GM18507 (cell line): ENCODE measurements at places on chromosomes 16 and 17.

GRCh38 chr16:15647294-15648014, 2.6 kb upstream of the NDE1 start:
- no peak for DNase-seq

DNA sequence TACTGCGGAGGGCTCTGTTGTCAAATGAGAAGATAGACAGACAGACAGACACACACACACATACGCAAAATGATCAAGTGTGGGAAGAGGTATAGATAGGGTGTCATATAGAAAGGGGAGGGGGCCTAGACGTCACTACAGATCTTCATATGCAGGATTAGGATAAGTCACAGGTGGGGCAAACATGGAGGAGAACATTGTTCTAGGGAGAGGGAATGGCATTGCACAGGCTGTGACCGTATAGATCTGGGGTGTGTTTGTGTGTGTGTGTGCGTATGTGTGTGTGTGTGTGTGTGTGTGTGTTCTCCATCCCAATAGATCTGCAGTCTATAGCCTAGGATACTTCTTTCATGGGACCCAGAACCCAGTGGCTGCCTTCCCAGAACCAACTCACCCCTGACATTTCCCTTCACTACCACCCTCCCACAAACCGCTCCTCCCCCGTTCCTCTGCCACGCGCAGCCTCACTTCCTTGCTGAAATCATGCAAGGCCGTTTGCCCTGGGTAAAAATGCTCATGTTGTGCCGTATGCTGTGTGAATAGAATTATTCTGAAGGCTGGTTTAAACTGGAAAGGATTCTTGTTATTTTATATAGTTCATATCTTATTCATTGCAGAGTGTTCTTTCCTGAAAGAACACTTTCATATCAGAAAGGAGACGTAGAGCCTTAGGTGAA, 50.5 kb upstream of the CCL1 start:
- DNase-seq = no peak

DNA sequence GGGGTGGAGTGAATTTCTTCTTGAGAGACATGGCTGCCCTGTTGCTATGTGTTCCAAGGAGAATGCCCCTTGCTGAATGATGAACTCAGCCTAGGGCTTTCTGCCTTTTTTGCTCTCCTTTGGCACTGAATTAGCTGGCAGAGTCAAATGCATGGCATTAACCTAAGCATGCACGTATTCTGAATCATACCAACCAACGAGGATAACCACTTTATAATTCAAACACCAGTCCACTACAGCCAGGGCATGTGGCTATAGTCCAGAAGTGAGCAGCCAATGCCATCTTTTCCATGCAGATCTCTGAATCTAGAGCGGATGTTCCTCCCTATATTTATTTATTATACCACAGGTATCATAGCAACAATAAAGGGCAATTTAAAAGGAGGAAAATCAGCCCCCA, 15.7 kb downstream of the TMIGD1 start:
- DNase-seq = no peak

GRCh38 chr16:83769397-83770008, 38.3 kb upstream of the HSBP1 start:
- no peak for DNase-seq

- no peak for DNase-seq
Measured at GRCh38 chr17:49971848-49972485, 3.0 kb downstream of the DLX4 start.

DNA sequence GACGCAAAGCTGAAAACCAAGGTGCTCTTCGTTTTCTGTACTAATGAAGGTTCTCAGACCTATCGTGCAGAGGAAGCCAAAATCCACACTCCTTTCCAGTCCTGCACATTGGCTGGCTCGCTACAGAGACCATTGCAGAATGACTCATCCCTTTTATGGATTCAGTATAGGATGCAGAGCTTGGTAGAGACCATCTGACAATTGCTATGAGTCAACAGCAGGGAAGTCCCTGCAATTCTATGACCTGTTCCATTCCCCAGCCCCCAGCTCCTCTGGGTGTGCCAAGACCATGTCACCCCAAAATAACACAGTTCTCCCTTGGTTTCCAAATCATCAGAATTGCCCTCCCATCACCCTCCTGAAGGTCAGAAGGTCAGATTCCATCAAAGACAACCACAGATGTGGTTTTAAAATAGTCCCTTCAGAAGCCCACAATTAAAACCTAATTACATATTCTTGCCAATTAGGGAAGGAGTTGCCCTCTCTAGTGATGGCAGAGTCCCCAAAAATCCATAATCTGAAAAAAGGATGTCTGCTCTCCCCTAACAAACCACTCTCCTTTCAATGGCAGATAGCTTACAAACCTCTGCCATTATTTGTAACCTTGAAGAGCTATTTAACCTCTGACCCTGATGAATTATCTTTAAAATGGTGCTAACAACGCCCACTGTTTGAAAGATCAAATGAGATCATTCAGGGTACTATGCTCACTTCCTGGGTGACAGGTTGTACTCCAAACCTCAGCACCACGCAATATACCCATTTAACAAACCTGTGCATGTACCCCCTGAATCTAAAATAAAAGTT, 108.2 kb upstream of the RBBP6 start:
- no peak for DNase-seq

DNA sequence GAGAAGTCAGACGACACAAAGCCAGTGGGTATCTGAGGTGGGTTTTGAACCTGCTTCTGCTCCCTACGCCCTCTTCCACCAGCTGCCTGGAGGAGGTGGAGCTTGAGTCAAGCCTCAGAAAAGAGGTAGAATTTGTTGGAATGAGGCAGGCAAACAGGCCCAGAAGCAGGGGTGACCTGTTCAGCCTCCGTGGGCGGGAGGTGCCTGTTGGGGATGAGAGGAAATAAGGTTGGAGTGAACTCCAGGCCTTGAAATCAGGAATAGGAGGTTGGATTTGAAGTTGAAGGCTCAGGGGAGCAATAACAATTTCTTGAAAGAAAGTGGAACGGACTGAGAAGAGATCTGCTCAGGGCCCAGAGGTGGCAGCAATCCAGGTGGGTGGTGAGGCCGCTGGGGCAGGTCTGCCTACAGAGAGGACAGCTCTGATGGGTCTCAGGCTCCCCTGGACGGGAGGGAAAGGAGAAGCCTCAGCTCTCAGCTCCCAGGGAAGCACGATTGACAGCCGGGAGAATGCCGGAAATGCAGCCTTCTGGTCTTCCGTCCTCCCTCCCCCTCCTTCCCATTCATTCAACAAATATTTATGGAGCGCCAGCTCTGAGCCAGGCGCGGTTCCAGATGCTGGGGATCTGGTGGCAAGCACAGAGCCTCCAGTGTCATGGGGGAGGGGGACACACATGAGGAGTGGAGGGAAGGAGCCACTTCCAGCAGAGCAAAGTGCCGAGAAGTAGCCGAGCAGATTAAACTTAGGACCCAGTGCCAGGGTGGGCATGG, 61.9 kb upstream of the CIBAR2 start:
- DNase-seq = no peak

- no peak for DNase-seq
Measured at GRCh38 chr17:30717291-30718098, 107.0 kb downstream of the CRLF3 start.

DNA sequence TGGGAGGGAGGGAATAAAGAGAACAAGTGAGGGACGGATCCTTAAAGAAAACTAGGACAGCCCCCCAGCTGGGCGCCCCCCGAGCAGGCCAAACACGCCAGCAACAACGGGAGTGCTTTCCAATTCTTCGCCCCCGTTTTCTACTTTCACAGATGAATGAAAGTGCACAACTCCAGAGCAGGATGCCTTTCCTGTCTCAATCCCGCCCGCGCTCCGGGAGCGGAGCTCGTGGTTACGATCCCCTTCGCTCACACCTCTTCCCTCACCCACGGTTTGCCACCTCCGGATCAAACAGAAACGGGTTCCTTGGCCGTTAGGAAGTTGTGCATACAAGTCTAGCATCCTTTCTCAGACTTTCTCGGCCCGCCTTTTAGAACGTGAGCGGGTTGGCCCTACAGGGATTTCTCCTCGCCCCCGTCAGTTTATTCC, 680 bp downstream of the SKA2 start:
- DNase-seq = no peak
